Pancreas (tissue), 10 donors: ENCODE measurements at places on chromosomes 16 and 17. TPM values are rescaled to one million over a fixed set of nuclear protein-coding genes. Genes with fewer than 3 reads are reported as not detected.

DNA sequence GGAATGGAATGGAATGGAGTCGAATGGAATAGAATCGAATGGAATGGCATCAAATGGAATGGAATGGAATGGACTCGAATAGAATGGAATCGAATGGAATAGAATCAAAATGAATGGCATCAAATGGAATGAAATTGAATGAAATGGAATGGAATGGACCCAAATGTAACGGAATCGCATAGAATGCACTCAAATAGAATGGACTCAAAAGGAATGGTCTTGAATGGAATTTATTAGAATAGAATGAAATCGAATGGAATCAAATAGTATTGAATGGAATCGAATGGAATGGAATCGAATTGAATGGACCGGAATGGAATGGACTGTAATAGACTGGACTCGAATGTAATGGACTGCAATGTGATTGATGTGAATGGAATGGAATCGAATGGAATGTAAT, 501.4 kb upstream of the WSB1 start:
- H3K27me3 ChIP-seq, result no peaks in the 10 kb centered on the region
- H3K27ac ChIP-seq, result no peak overlapping the region
- H3K4me1 ChIP-seq, result no peaks in the 10 kb centered on the region
- H3K4me3 ChIP-seq, result no peak overlapping the region

GRCh38 chr17:36827081-36827480, 110.2 kb upstream of the LHX1 start:
- no peak overlapping the region for H3K27ac ChIP-seq
- no peaks in the 10 kb centered on the region for H3K27me3 ChIP-seq
- no peak overlapping the region for H3K4me3 ChIP-seq

DNA sequence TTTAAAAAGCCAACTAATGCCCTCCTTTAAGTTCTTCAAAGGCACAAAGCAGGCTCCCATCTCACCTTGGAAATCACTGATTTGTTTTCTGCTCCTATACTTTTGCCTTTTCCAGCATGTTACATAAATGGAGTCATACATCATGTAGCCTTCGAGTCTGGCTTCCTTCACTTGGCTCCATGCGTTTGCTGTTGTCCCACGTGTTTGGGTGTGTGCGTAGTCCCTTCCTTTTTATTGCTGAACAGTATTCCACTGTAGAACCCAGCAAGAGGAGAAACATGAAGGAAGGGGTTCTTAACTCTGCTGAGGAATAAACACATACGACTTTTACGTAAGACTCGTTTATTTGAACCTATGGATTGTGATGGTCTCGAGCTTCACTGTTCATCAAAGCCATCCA, 82.0 kb downstream of the GPRC5B start:
- no peaks in the 10 kb centered on the region for H3K36me3 ChIP-seq
- no peaks in the 10 kb centered on the region for H3K27me3 ChIP-seq
- no peak overlapping the region for H3K27ac ChIP-seq

- DNase-seq, result no peak
- H3K4me1 ChIP-seq, result peaks cover 7% of the 10 kb centered on the region
- no peak overlapping the region for H3K4me3 ChIP-seq
- no peak overlapping the region for H3K27ac ChIP-seq
These were observed 5.2 kb upstream of the SPHK1 start for GRCh38 chr17:76379275-76379641.

DNA sequence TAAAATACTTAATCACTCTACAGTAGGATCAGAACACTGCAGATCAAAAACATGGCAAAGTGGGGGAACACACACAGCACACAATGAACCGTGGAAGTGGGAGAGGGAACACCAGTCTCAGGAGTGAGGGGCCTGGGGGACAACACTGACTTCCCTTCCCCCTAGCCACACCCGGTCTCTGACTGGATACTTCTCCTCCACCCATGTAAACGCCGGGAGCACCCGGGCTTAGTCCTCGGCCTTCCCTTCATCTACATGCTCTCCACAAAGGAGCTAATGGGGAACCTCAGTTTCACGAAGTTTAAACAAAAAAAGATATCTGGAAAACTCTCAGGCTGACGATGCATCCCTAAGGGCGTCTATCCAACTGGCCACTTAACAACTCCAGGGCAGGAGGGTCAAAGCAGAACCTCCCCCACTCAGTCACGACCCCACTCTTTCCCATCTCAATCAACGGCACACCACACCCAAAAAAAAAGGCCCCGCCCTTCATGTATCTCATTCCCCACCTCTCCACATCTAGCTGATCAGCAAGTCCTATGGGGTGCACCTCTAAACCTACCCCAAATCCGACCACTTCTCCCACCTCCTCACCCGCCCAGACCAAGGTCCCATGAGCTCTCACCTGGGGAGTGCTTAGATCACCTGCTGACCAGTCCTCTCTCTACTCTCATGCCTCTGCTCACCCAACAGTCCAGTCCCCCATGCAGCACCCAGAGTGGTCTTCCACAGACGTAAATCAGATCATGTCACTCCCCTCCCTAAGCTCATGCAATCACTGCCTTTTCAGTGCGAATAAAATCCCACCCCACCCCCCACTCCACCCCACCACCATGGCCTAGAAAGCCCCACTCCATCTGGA, 7.4 kb downstream of the ZDHHC7 start:
- no peaks in the 10 kb centered on the region for H3K27me3 ChIP-seq
- H3K36me3 ChIP-seq, result no peaks in the 10 kb centered on the region
- H3K4me1 ChIP-seq, result peaks cover 27% of the 10 kb centered on the region
- DNase-seq, result no peak

DNA sequence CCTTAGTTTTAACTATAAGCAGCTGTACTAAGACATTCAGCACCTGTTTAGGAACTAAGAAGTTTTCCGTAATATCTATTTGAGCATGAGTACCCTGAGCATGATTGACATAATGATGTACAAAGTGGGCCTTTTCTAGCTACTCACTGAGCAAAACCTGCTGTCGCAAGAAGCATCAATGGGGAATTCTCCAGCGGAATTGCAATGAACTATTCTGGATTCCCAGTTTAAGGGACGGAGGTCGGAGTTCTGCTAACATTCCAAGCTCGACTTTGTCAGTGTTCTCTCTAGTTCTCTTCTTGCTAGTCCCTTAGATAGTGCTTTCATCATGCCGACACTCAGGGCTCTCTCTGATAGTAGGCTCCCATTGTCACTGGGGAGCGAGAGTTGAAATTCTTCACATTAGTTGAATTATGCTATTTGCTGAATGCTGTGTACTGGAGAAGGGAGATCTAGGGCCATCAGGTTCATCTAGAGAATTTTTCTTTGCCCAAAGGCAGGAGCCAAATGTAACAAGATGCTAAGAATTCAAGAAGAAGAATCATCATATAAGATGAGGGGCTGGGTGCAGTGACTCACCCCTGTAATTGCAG, 40.2 kb upstream of the MYH2 start:
- no peak for DNase-seq
- H3K4me3 ChIP-seq, result no peak overlapping the region
- H3K27ac ChIP-seq, result no peak overlapping the region
- no peaks in the 10 kb centered on the region for H3K36me3 ChIP-seq

DNA sequence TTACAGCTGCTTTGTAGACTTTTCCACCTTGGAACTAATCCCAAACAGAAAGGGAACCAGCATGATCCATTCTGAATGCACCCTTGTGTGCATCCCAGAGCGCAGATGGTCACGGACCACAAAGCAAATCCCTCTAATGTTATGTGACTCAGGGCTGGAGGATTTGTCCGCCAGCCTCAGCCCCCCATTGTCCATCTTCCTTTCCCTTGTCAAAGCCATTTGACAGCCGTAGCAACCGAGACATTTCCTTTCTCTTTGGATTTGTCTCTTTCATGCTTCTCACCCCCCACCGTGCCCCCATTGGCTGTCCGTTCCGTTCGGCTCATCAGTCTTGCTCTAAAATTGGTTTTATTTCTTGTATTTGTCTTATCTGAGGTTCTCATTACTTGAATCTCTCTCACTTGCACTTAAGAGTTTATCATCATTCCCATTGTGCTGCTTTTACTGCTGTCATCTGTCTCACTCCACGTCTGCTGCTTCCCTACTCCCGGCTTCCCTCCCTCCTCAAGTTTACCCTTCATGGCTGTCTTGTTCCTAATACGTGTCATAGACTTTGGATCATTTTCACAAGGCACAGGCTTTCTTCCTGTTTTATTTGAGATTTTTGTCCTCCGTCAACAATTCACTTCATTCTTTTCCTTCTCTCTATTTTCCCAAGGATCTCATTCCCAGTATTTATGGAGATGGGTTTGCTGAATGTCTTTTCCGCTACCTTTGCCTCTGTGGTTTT, 163.4 kb upstream of the ERCC4 start:
- no peak overlapping the region for H3K4me3 ChIP-seq
- H3K36me3 ChIP-seq, result no peaks in the 10 kb centered on the region
- H3K27me3 ChIP-seq, result no peaks in the 10 kb centered on the region
- H3K27ac ChIP-seq, result no peak overlapping the region
- no peak for DNase-seq

GRCh38 chr16:57600048-57600835, 28.2 kb upstream of the ADGRG1 start:
- no peak overlapping the region for H3K27ac ChIP-seq
- no peaks in the 10 kb centered on the region for H3K36me3 ChIP-seq
- peak; percentile 87 for DNase-seq
- H3K4me1 ChIP-seq, result peaks cover 16% of the 10 kb centered on the region
- no peak overlapping the region for H3K4me3 ChIP-seq

DNA sequence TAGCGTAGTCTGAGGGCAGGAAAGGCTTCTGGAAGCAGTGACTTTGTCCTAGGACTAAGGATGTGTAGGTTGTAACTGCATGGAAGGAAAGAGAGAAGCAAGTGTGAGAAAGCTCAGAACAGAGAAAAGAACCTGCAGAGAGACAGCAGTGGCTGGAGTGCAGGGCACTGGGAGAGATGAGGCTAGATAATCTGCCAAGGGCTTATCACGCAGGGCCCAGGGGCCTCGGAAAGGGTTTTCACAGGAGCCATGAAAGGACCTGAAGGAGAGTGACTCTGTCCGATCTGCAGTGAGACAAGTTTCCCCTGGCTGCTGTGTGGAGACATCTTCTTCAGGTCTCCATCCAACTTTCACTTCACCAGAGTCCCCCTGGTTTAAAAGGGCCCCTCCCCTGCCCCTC, 7.1 kb upstream of the SRCAP start:
- no peaks in the 10 kb centered on the region for H3K27me3 ChIP-seq
- no peak for DNase-seq
- no peak overlapping the region for H3K4me3 ChIP-seq
- H3K4me1 ChIP-seq, result no peaks in the 10 kb centered on the region
- H3K36me3 ChIP-seq, result no peaks in the 10 kb centered on the region
- no peak overlapping the region for H3K27ac ChIP-seq

DNA sequence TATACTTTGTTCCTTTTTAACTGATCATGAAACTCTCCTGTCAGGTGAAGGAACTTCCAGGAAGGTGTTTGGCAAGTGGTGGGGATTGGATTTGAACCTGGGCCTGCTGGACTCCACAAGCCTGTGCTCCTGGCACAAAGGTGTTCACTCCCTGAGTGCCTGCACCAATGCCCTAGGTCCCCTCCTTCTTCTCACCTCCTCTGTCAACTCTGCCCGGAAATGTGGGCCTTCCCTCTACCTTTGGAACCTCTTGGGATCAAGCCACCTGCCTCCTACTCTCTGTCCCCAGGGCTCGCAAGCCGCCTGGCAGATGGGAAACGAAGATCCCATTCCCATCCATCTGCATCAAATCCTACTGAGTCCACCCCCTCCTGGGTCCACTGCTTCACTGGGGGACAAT, 40.0 kb downstream of the RTN4RL1 start:
- H3K27ac ChIP-seq, result no peak overlapping the region
- no peaks in the 10 kb centered on the region for H3K36me3 ChIP-seq
- H3K27me3 ChIP-seq, result no peaks in the 10 kb centered on the region

DNA sequence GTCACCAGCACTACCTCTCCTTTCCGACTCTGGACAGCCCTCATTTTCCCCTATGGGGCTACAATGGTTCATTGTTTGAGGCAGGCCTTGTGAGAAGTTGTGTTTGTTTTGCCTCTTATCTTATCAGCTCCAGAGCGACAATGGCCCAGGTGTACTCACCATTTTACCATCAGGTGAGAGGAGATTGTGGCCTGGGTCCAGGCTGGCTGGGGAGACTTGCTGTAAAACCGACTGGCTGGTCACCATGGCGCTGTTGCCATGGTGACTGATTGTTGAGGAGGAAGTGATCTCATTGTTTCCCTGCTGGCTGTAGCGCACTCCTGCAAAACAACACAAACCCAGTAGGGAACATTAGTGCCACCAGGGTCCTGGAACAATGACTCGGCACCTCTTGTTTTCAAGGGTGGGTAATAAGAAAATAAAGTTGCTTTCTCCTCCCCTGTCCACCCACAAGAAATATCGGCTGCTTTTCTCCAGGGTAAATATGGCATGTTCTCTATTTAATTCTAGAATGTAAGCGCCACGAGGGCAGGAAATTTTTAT, 34.4 kb downstream of the HNF1B start:
- no peaks in the 10 kb centered on the region for H3K27me3 ChIP-seq
- H3K27ac ChIP-seq, result peak overlapping the region; percentile 87
- H3K4me3 ChIP-seq, result no peak overlapping the region
- peak; percentile 99 for DNase-seq

GRCh38 chr16:52993179-52993578, 59.5 kb downstream of the CHD9NB start:
- H3K27me3 ChIP-seq, result no peaks in the 10 kb centered on the region
- no peaks in the 10 kb centered on the region for H3K4me1 ChIP-seq
- no peak overlapping the region for H3K4me3 ChIP-seq
- H3K36me3 ChIP-seq, result no peaks in the 10 kb centered on the region

Gene CSH2
- total RNA-seq, result not detected

Gene TPSD1
- not detected for total RNA-seq

Gene LRRC45
- total RNA-seq, result 5.5 TPM

Gene TMIGD1
- total RNA-seq, result not detected

Gene RDM1
- total RNA-seq, result 0.31 TPM

Gene MEOX1
- total RNA-seq, result 0.94 TPM

Gene RRAD
- 0.56 TPM for total RNA-seq

Gene CYTH1
- total RNA-seq, result 20.2 TPM

Gene INTS2
- total RNA-seq, result 5.2 TPM

Gene MT1H
- total RNA-seq, result 27.3 TPM

Gene RNF151
- not detected for total RNA-seq
